ENCODE measurements at places on chromosomes 5 and 9. TPM values are rescaled to one million over a fixed set of nuclear protein-coding genes. Genes with fewer than 3 reads are reported as not detected.

DNA sequence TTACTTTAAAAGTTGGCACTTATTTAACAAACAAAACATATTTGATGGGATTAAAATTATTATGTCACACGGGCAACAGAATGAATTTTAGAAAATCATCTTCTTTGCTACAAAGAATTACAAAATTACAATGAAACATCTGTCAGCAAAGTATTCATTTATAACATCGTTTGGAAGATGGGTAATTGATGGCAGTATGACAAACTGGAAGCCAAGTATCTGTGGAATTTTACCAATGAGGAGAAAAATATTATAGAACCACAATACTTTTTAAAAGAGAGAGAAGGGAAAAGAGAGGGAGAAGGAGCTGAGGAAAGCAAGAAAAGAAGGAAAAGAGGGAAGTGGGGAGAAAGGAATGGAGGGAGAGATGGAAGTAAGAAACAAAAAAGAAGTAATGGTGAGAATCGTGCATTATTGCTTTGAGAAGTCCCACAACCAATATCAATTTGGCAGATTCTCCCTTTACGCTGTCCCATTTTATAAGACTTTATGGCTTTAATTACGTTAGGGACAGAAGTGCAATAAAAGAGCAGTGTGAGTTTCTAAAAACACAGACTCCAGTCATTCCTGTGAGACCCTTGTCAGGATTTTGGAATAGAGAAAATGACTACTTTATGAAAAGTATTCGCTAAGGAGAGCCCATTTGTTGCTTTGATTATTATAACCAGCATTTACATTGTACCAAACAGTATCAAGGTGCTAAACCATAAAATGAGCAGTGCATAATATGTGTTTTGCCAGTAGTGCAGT, 76.7 kb downstream of the LURAP1L start:
- no peak for DNase-seq

- DNase-seq, result no peak
Observed at GRCh38 chr9:11016081-11016480, 403.3 kb upstream of the PTPRD start.

GRCh38 chr5:19802686-19803085, 185.3 kb downstream of the CDH18 start:
- DNase-seq, result peak; percentile 9

- no peak for DNase-seq
Observed at GRCh38 chr9:72836790-72837189, 116.1 kb downstream of the ALDH1A1 start.

DNA sequence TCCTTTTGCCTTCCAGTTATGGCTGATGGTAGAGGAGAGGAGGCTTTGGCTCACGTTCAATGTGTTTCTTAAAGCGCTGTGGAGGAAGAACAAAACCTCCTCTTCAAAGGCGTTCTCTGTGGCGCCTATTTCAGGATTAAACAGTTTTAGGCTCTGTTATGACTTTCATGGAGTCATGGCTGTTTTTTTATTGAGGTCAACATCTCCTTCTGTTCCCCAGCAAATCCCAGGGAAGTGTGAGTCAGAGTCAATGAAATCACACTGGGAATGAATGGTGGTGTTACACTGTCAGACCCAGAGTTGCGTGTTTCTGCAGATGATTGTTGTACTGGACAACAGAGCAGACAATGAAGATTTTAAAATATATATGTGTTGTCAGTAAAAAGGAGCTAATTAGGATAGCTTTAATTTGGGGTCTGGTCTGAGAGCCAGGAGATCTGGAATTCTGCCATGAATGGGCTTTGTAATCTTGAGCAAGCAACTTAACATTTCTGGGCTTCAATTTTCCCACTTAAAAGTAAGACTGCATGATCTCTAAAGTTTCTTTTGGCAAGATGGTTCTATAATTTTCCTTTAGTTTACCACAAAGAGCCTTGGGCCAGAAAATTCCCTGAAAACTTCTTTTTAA, 240.7 kb downstream of the CSNK1G3 start:
- peak; percentile 86 for DNase-seq

GRCh38 chr9:10586407-10586806, 26.4 kb downstream of the PTPRD start:
- DNase-seq, result no peak

DNA sequence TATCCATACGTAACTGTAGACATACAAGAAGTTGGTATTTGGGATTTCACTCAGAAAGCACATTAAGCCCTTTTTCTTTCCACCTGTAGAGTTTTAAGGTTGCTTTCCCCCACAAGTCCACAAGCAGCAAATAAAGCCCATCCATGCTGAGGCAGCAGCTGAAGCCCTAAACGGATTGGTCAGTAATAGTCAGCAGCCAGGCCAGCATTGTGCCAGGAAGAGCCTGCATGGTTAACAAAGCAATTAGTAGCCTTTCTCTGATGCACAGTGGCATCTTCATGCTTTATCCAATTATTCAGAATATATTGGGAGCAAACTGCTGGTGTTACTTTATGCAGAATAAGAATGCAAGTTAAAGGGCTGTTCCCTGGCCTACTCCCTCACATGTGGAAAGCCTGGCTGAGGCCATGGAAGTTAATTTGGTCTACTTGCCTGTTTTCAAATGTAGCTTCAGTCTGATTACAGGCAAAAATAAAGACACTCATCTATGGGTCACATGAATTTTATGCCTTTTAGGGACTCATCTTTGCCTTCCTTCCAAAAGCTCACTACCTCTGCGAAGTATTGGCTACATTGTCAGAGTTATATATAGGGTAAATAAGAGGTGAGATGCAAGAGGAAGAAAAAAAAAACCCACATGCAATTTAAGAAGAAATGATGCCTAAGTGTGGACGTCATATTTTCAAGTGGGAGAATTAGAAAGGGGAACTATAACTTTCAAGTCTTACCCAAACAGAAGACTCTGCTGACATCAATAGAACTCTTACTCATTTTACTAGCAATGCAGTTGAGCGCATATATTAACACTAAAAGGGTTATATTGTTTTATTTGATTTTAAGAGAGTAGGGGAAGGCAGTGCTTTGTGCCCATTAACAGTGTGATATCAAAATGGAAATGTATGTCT, 15.9 kb downstream of the EBF1 start:
- DNase-seq, result no peak

DNA sequence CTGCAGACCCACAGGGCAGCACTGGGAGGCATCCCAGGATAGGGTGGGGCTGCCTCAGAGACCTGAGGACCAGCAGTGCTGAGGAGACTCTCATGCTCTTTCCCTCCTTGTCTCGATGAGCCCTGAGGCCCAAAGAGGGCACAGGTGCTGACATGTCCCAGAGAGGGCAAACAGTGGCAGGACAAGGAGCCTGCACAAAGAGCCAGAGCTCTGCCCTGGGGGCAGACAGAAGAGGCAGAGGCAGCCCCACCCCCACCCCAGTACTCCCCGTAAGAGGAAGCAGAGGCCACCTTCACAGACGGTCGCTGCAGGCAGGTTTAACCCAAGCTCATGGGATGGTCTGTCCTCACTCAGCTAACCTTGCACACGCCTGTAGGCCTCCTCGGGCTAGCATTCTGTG, 29.4 kb upstream of the TTLL11 start:
- DNase-seq, result no peak

GRCh38 chr9:23683611-23684061, 142.4 kb downstream of the ELAVL2 start:
- DNase-seq, result no peak

DNA sequence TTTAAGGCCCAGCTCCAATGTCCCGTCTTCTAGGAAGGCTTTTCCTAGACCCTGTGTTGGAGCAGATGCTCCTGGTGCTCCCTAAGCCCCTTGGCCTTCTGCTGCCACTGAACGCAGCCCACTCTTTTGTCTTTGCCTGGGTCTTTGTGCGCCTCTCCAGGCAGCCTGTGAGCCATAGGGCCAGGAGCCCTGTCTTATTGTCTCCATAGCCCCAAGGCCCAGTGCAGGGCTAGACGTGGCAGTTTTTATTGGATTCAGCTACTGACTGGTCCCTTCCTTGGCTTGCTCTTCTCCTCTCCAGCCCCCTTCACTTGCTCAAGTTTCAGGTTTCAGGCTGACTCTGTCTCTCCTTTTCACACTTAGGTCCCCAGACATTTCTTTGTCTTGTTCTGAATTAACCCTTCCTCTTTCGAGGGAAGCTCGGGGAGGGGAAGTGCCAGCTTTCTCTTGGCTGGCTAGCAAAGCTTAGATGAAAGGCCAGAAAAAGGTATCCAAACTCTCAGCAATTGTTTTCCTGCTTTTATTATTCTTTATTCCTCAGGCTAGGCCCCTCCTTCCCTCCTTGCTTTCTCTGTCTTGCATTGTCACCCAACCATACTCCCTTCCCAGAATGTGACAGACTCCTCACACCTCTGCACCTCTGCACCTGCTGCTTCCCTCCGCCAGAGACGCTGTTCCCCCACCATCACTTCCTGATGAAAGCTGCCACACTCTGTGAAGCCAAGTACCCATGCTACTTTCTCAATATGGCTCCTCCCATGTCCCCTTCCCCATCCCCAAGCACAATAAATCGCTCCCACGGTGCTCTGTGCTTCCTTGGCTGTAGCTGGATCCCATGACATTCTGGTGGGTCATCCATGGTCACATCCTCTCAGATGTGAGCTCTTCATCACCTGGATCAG, 101.6 kb upstream of the CPEB4 start:
- no peak for DNase-seq

Gene SELENOP
- not detected for total RNA-seq

Gene ALDOB
- not detected for total RNA-seq

Gene PHF24
- not detected for total RNA-seq

Gene TRPM6
- 0.11 TPM for total RNA-seq

Gene AOPEP
- 89.7 TPM for total RNA-seq

Gene NR5A1
- total RNA-seq, result not detected
